ENCODE measurements at places on chromosomes 2 and 18.

DNA sequence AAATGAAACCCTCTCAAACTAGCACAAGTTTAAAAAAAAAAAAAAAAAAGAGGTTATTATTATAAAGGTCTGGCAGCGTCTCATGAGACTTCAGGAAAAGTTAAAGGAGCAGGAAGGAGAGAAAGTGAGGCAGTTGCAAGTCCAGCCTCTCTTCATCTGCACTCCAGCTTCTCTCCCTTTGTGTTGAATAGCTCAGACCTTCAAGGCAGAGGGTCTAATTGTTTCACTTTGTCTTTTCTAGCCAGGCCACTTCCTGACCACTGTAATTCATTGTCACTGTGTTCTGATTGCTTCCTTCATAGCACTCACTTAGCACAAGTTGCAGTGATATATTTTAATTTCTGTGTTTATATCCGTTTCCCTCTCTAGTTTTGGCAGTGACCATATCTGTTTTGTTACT is 99.9 kb downstream of the SPATS2L start:
- DNase-seq = no peak

- no peak for DNase-seq
Measured at GRCh38 chr2:15415748-15416147, 145.4 kb downstream of the NBAS start.

- DNase-seq = no peak
Measured at GRCh38 chr18:8260827-8261226, 348.4 kb upstream of the RAB12 start.

GRCh38 chr2:48001498-48001897 is 95.2 kb upstream of the FBXO11 start:
- DNase-seq = no peak

DNA sequence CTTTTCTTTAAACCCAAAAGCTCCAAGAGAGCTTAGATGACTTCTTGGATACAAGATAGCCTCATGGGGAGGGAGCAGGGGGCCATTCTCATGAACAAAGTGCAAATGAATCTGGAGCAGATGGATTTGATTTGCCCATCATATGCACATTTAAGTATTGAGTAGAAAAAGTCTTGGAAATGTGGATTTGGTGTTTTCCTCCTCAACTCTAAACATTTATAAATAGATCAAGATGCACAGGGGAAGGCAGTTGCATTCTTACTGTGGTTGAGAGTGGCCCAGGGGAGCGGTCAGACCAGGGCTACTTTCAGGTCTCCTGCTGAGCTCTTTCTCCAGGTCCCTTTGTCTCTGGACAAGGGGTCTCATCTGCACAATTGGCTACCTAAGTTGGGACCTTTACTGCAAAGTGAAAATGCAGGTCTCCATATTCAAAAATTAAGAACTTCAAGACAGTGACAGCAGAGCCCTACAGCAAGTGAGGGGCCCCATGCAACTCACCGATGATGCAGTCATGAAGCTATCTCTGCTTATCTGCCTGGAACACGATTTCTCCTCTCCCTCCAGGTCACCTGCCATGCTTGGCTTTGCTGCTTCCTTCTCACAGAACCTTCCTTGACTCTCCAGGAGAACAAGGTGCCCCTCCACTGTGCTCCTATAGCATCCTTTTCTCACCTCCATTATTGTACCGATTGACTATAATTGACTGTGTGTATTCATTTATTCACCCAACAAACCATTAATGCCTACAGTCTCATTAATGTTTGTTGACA is 145.4 kb downstream of the LPIN1 start:
- no peak for DNase-seq

GRCh38 chr2:216909541-216910210 is 49.8 kb upstream of the TNP1 start:
- DNase-seq = no peak

GRCh38 chr2:235964787-235965390 is 203.3 kb downstream of the GBX2 start:
- no peak for DNase-seq

- DNase-seq = no peak
Measured at GRCh38 chr18:50055488-50055887, 139.5 kb downstream of the MYO5B start.

- no peak for DNase-seq
Measured at GRCh38 chr2:6771634-6772611, 93.8 kb downstream of the CMPK2 start.

GRCh38 chr2:165287094-165287778 is 48.0 kb downstream of the SCN2A start:
- DNase-seq = no peak

- DNase-seq = peak; percentile 10
Measured at GRCh38 chr2:101900375-101900774, 91.4 kb upstream of the IL1R2 start.

- DNase-seq = peak; percentile 64
Measured at GRCh38 chr18:12659904-12660605, 2.1 kb upstream of the SPIRE1 start.

DNA sequence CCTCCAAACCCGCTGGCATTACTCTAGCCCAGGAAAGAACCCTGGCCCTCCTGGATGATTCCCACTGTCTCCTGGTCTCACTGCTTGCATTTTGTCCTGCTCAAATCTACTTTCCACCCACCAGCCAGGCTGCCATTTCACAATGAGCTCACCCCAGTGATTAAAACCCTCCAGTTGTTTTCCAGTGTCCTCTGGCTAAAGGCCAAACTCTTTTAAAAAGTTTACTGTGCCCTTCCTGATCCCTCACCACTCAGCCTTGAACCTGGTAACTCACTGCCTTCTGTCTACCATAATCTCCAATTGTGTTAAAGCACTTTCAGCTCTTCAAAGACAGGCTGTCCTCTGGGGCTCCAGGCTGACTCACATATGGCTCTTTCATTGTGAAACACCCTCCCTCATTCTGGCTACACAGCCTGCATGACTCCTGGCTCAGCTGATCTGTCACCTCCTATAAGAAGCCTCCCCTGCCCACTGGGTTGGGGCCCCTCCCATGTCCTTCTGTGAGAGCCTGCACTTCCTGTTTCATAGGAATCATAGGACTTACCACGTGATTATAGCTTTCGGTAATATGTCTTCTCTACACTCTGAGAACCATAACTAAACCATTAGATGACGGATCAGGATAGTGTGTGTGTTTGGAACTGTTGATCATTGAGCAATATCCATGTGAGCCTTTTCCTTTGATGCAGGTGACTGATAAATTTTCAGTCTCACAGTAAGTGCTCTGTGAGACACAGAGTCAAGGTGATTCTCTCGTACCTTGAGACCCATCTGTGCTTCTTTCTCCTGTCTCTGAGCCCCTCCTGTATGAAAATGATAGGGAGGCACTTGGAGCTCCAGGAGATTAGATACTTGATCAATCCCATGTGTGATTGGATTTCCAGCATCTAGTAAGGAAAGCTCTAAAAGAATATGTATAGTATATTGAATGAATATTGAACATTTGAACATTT is 590.8 kb upstream of the ID2 start:
- DNase-seq = no peak

DNA sequence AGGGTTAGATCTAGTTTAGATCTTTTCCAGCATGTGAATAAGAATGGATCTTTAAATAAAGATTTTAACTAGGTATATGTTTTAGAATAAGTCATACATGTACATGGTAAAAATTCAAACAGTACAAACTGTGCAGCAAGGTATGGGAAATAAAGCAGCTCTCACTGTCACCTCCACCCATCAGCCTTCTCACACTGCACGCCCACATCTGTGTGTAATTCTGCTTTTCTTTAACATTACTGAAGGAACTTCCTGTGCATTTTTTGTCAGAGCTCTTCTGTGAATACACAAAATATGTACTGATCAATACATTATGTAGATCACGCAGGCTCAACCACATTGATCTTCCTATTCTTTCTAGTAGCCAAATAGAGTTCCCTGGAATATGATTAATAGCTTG is 3.4 kb downstream of the CASP8 start:
- DNase-seq = peak; percentile 55

DNA sequence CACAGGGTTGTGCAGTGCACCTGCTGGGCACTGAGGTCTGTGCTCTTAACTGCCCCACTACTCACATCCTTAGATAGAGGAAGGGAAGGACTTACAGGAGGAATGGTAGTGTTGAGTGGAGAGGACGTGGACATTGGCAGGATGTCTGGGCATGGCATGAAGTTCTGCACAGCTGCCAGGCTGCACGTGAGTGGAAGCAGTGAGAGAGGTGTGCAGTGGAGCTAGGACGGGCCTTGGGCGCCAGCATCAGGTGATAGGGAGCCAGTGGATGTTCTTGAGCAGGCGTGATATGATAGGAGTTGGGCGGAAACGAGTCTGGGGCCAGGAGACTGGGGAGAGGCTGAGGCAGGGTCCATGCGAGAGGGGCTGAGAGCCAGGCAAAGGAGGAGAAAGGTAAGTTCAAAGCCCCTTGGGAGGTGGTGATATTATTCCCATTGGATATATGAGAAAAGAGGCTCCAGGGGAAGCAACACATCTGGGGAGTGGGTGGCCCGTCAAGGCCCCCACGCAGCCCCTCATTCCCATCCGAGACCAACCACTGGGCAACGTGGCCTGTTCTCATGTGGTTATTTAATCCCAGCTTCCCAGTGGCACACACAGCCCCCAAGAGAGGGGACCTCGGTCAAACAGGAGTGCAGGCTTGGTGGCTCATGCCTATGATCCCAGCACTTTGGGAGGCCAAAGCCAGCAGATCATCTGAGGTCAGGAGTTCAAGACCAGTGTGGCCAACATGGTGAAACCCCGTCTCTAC is 45.7 kb upstream of the SNED1 start:
- DNase-seq = no peak

DNA sequence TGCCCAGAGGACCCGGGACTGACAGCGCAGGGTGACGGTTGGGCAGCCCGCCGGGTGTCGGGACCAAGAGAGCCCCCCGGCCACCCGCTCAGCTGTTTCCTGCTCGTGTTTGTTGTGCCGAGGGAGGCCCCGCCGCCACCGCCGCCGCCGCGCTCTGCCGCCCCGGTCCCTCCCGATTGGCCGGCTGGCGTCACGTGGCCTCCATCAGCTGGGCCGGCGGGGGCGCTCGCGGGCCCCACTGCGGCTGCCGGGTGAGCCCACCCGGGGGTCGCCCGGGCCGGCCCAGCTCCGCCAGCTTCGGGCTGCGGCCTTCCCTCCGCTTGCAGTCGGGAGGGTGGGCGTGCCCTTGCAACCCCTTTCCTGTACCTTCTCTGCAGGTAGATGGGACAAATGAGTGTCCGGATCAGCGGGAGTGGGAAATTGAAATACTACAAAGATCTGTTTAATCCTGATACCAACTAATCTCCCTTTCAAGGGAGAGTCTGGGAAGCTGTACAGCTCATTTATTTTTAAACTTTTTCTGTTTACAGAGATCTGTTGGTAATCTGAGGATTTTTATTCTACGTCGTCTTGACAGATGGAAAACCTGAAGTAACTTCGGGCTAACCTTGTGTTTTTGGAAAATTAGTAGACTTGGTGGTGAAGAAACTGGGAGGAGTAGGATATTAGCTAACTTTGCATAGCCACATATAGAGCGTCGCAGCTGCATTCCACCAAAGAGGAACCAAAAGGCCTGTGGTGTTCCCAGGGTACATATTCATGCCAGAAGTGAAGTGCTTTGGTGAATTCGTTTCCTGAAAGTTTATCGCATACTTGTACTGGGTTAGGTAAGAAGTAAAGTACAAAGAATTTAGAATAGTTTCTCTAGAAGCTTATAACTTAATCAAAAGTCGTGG is 1.2 kb downstream of the YPEL5 start:
- DNase-seq = peak; percentile 83

DNA sequence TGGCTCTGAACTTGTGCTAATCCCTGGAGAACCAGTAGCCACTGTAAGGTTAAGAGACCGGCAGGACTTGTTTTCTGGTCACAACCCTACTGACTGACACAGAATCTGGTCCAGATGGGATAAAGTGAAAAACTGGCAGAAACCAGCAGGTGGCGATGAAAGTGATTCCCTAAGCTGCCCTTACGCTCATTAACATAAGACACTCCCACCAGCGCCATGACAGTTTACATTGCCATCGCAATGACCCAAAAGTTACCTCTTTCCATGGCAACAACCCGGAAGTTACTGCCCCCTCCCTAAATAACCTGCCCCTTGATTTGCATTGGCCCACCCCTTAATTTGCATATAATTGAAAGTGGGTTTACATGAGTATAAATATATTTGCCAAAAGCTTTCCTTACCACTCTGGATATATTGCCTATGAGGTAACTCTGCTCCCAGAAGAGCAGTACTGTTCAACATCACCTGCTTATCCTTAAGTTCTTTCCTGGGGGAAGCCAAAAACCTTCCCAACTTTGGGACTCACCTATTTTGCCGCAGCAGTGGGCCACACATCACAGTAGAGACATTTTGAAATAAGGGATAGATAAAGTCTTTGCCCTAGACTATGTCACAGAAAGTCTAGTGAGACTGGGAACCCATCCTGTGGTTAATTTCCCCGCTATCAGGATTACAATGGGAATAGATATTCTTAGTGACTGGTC is 35.8 kb upstream of the AFF3 start:
- DNase-seq = peak; percentile 30

DNA sequence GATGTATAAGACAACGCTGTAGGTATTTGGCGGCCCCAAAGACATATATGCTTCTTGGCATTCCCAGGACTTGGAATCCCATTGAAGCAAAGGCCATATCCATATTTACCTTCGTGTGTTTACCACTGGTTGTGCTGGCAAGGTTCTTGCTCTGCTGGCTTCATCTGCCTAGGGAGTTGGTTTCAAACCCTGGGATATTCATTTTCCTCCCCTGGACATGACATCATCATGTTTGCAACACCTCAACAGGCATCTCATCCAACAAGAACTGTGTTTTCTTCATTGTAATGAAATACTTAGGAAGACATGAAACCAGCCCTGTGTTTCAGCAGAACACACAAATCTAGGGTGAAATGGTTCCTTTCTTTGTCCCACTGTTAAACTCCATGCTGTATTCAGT is 77.9 kb upstream of the PHLPP1 start:
- no peak for DNase-seq

- no peak for DNase-seq
Measured at GRCh38 chr2:20052229-20052851, 912 bp upstream of the LAPTM4A start.

DNA sequence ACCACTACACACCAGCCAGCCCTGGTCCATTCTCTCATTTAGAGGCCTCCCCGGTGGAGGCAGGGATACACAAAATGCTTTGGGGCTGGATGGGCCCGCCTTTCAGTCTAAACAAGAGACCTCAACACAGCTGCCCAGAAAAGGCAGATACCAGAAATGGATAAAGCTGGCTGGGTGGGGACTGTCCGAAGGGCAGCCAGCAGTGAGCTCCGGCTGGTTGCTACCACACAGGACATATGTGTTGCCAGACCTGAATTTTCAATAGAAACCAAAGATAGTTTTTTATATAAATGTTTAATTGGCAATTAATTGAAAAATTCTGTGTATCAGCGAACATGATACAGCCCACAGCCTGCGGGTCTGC is 1.4 kb downstream of the GPBAR1 start:
- DNase-seq = no peak

DNA sequence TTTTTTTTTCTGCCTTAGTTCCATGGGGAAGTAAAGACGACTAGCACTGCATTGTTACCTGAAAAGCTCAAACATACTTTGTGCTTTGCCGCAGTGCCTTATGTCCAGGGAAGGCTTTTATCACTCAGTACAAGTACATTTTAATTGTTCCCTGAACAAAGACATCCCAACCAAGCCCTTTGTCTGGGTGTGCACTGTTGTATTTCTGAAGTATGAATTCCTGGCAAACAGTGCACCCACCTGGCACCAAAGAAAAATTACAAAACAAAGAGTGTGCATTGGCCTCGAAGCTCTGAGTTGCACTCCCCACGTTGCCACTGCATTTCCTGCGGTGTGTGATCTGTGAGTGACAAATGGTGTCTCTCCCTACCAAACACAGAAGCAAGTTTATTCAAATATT is 858.5 kb upstream of the PIK3C3 start:
- DNase-seq = no peak

Measured in CD4-positive, alpha-beta T cell treated with Interleukin-10 for 1 hour (primary cell).